ENCODE measurements at places on chromosomes 1 and 21.

- no peak for ATAC-seq
Observed at GRCh38 chr21:38721958-38722357, 83.8 kb upstream of the ETS2 start.

DNA sequence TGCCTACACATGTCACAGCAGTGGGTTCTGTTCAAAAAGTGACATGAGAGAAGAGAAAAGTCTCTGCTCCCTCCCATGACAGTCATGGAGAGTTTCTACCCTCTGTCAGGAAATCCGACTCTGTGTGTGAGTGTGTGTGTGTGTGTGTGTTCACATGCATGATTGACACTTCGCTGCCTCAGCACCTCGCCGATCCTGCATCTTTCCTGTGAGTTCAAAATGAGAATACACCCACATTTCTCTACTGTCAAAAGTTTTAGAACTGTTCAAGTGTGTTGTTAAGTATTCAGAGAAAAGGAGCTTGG lies 46.2 kb upstream of the COX20 start:
- no peak for ATAC-seq

DNA sequence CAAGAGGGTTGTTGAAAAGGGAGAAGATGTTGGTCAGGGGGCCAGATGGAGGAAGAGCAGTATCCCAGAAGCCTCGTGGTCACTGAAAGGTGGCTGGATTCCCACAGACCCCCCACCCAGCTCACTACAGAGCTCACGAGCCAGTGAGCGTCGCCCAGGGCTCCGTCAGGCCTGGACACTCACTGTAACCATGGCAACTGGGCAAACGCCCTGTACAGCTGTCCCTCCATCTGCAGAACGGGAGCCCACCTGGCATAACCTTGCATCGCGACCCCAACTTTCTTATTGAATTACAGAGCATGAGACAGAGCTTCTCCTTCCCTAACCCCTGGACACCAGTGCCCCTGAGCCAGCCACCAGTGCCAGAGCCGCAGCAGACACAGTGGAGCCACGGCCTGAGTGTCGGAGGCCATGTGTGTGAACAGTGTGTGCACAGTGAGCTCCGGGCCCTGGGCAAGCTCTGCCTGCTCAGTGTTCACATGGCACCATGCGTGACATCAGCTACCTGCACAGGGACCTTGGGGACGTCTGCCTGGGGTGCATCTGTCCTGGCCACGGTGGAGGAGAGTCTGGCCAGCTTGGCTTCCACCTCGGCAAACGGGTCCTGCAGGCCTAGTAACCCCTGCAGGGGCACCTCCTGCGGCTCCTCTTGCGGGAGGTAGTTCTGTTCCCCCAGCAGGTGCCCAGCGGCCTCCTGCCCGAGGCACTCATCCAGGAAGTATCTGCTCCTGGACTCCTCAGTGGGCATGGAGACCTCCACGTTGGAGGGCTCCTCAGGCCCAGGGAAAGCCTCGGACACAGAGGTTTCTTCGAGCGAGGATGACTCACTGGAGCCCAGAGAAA lies 25.9 kb upstream of the DDOST start:
- ATAC-seq, result no peak

DNA sequence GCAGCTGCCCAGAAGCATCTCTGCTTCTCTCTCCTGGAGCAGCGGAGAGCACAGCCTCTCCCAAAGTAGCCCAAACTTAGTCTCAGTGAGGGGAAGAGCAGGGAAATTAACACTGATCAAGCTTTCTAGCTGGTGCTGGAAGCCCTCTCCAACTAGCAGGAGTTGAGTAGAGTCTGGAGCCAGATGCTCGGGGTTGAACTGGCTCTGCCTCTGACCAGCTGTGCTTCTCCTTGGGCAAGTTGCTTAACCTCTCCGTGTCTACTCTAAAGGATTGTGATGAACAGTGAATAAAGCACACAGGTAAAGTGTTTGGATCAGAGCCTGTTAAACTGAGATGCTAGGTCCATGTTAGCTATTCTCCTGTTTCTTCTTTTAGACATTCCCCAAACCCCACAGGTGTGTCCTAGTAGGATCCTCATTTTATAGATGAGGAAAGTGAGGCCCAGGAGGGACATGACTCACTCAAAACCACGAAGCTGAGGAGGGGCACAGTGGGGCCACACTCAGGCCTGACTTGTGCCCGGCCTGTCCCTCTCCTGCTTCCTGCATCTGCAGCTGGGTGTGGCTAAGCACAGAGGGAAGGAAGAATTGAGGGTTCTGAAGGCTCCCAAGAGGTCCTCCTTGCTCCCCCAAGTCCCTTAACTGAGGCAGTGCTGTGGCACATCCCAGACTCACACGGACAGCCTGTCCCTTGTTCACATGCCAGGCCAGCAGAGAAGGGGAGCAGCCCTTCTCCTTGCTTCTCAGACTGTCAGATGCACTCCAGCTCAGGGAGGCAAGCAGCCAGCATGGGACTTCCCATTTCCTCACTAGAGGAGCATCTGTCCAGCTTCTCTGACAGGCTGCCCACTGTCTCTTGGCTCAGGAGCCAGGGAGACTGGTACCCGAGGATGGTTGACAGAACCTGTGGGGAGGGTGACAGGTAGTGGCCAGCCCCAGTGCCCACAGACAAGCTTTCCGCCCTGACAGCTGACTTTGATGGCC lies 152.0 kb upstream of the IGSF21 start:
- ATAC-seq, result no peak

GRCh38 chr1:145849356-145850160 lies 4.1 kb downstream of the NUDT17 start:
- no peak for ATAC-seq

DNA sequence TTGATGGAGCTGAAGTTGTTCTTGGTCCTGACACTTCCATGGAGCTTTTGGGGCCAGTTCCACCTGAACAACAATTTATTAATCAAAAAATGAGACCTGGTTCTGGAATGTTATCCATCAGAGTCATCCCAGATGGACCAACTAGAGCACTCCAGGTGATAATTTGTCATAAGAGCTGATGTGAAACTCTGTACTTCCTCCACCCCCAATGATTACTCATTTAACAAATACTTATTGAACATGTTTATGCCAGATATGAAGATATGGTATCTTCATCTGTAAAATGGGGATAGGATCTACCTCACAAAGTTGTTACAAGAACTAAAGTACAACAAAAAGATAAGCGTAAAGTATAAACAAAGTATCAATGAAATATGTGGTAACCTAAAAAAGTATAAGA lies 153.2 kb downstream of the VPS13D start:
- ATAC-seq, result no peak

GRCh38 chr1:70768216-70768615 lies 279.4 kb downstream of the PTGER3 start:
- no peak for ATAC-seq

DNA sequence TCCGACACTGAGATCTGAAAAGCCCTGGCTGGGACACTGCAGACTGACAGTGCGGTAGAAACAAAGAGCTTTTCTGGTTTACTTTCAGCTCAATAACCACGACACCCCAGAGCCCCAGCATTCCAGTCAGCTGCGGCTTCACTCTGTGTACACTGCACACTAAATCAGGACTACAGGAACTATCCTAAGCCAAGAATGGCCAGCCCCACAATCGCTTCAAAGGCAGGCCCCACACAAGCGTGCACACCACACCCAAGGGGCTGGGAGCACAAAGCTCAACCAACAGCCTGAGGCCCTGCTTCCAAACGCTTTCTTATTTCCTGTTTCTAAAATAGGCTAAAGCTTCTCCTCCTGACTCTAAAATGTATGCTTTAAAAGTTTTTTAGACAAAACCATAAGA lies 28.4 kb downstream of the URB1 start:
- ATAC-seq, result no peak

DNA sequence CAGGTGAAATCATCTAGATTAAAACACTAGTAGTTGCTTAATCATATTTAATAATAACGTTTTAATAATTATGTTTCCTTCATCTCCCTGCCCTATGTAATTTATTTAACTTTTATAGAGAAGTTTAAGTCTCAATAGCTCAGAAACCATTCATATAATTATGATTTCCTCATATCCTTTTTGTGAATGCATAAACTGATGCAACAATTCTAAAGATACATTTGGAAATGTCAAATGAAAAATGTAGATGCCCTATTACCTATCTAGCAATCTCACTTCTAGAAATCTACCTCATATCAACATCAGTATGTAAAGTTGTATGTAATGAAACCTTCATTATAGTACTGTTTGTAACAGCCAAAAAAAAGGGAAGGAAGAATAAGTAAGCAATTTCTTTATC lies 10.5 kb downstream of the DRAM2 start:
- ATAC-seq, result no peak

DNA sequence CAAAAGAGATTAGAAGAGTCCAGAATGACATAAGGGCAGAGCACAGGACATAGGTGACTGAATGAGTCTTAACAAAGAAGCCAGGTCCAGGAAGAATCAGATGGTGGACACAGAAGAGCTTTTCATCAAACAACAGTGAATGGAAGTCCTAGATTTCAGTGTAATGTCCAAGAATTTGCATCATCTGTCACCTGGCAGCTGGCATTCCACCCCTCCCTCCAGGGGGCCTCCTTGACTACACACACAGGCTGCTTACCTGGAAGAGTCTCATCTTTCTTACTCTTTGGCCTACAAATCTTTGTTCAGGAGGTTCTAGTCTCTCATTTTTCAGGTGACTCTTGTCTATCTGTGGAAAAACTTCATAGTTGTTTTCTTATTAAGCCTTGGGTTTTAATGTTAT lies 36.2 kb downstream of the GORAB start:
- no peak for ATAC-seq

- ATAC-seq, result no peak
Observed at GRCh38 chr1:58460469-58460868, 86.1 kb downstream of the OMA1 start.

- ATAC-seq, result peak; percentile 34
Observed at GRCh38 chr1:236122176-236122575, 20.2 kb upstream of the GPR137B start.

DNA sequence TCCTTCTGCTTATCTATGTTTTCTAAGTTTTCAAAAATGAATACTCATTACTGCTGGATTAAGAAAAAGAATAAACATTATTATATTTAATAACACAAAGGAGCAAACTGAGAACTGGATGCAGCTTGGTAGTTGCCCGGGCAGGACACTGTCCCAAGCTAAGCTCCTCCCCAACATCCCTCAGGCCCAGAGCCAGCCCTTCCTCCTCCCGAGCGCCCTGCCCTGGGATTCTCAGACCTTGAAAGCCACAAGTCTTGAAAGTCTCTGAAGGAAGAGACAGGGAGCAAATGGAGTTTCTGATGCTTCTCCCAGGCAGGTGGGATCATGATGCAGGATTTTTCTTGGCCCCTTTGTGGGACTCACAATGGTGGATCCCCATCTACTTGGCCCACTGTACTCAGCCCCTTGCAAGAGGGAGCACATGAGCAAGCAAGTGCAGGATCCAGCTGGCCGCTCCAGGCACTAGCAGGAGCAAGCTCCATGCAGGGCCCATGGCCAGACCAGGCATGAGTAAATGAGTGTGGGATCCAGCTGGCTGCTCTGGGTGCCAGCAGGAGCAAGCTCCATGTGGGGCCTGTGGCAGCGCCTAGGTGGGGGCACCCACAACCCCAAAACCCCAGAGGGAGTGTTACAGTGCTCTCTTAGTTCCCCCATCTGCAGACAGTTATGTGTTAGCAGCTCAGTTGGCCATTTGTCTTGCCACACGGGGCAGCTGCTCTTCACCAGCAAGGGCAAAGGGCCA lies 32.1 kb upstream of the RAB4A start:
- no peak for ATAC-seq

DNA sequence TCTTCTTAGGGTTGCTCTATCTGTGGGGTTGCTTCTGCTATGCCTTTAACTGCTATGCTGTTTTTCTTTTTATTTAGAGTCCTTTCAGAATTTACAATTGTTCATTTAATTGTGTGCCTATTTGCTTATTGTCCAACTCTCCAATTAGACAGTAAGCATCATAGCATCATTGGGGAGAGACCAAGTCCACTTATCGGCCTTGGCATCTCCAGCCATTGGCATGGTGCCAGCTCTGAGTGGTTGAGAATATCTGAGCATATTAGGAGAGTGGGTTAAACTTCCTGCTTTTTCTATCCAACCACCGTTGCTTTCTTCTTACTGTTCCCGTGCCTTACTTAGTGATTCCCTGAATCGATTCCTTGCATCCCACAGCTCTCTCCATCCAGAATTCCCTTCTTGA lies 535.0 kb downstream of the AJAP1 start:
- ATAC-seq, result no peak

DNA sequence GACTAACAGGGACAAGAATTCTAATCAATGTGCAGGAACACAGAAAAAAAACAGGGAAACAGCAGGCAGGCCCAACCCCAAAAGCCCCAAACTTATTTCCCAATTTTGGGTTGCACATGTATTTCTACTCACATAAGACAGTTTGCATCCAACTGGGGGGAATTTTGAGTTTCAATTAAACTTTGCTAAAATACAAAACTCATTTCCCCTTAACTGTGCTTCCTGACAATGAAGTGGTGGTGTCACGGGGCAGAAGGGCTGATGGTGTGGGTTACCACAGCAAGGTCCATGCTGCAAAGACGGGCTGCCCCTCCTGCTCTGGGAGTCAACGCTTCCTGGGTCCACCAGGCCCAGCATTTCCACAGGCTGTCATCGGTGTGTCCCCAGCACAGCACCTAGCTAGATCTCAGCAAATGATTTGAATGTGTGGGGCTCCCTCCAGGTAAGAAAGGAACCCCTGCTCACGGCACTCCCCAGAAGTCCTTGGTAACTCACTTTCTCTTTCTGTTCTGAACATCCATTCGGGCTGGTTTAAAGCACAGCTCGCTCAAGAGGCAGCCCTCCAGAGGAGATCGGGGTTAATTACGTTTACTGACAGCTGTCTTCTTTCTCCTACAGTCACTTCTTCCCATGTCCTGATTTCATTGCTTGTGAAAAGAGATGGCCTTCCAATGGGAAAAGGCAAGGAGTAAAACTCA lies 27.4 kb downstream of the HIVEP3 start:
- ATAC-seq, result peak; percentile 95

DNA sequence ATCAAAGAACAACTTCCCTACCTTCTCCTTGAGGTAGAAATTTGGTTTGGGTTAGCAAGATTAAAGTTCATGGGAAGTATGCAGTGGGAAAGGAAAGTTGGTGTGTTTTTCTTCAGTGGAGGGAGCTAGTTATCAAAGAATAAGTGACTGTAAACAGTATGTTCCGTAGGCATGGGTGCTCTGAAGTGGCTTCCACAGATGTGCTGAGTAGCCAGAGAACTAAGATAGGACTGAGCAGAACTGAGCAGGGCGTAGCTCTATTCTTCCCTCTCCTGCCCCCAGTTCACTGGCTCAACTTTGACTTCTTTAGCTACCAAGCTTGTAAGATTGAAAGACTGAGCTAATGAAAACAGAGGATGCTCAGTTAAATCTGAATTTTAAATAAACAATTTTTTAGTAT lies 3.4 kb downstream of the ADCY10 start:
- no peak for ATAC-seq

GRCh38 chr1:161733526-161733925 lies 12.2 kb downstream of the FCRLB start:
- ATAC-seq, result no peak

GRCh38 chr1:185156288-185156853 lies 382 bp downstream of the TRMT1L start:
- peak; percentile 59 for ATAC-seq

GRCh38 chr21:34018910-34019309 lies 54.5 kb upstream of the MRPS6 start:
- peak; percentile 50 for ATAC-seq

GRCh38 chr1:61395146-61395800 lies 312.9 kb downstream of the NFIA start:
- no peak for ATAC-seq

- no peak for ATAC-seq
Observed at GRCh38 chr1:102851616-102852015, 256.7 kb downstream of the COL11A1 start.

Data from stimulated activated memory B cell treated with anti-CD40 and anti-IgM and Interleukin-4, amounts not matched to agents 10 μg/mL and 1 μg/mL and 100 μg/mL, for 72 hours (primary cell).